MG63 (cell line): ENCODE measurements at places on chromosomes 3 and 15. TPM values are rescaled to one million over a fixed set of nuclear protein-coding genes. Genes with fewer than 3 reads are reported as not detected.

Gene PPP1R14D
- not detected in 2 replicates for total RNA-seq

DNA sequence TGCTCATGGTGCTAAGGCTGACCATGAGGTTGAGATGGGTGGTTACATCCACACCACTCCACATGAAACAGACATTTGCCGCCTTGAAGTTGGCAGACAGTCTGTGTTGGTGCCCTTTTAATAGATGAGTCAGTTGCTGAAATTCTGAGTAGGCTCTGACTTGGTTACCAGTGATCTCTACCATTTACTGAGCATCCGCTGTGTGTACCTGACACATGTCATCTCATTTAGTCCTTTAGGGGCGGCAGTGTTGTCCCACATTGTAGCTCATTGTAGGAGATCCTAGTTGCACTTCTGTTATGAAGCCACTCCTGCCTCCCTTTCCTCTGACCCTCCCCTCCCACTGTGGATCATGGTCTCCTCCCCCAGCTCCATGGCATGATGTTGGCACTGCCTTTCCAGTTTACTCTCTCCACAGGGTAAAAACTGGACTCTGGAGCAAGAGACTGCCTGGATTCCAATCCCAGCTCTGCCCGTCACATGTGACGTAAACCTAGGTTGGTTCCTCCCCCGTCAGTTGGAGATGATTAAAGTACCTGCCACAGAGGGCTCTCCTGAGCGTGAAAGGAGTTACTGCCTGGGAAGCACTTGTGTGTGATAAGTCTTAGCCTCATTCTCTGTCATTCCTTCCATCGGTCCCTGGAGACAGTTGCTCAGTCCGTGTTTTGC lies 21.6 kb downstream of the SLCO3A1 start:
- no peak for DNase-seq

DNA sequence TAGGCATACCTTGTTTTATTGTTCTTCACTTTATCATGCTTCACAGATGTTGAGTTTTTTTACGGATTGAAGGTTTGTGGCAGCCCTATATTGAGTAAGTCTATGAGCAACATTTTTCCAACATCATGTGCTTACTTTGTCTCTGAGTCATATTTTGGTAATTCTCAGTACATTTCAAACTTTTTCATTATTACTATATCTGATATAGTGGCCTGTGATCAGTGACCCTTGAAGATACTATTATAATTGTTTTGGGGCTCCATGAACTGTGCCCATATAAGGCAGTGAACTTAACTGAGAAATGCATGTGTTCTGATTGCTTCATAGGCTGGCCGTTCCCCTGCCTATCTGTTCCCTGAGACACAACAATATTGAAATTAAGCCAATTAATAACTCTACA lies 42.8 kb upstream of the NSMCE3 start:
- DNase-seq = no peak

DNA sequence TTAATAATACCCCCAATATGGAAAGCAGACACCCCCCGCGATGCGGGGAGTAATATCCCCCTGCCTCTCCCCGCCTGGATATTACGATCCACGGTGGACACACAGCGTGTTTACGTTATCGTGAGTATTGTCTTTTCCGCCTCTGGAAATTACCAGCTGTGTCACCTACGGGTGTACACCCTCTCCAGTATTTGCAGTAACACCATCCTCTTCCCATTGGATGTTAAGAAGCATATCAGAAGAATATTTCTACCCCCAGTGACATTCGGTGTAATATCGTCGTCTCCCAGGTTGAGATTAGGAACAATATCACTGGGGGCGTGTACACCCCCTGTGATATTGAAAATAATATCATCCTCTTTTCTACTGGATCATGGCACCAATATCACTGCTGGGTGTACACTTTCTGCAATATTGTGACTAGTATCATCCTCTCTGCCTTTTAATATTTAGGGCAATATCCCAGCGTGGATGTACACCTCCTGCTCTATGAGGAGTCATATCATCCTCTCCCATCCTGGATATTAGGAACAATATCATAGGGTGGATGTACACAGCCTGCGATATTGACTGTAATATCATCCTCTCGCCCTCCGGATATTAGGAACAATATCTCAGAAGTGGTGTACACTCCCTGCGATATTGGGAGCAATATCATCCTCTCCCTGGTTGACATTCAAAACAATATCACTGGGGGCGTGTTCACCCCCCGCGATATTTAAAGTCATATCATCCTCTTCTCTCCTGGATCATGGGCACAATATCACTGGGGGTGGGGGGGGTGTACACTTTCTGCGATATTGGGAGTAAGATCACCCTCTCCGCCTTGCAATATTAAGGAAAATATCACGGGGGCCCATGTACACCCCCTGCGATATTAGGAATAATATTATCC lies 20.3 kb upstream of the BMF start:
- no peak for DNase-seq

Gene SPESP1
- total RNA-seq = not detected in 2 replicates

GRCh38 chr3:110344897-110345767 lies 726.5 kb upstream of the NECTIN3 start:
- no peak for DNase-seq

Gene GCNT3
- not detected in 2 replicates for total RNA-seq

- no peak for DNase-seq
Observed at GRCh38 chr3:151979906-151980305, 106.5 kb downstream of the SUCNR1 start.

Gene BFSP2
- total RNA-seq = not detected in 2 replicates

GRCh38 chr15:90479656-90480055 lies 50.1 kb upstream of the CRTC3 start:
- DNase-seq = no peak

DNA sequence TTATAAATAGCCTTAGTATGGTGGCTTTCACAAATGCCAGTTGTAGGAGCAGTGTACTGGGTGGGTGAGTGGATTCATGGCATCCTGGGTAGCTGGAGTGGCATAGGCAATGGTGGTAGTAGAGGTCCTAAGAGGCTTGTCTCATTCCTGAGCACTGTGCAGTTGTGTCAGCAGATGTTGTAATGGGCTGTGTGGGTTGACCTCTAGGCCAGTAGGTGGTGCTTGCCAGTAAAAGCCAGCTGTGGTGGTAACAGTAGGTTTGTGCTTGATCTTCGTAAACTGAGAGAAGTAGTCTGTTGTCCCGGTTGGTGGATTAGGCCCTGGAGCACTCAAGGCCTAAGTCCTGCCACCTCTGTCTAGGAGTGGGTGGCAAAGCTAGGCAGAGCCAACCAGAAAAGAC lies 149.7 kb upstream of the SUCLG2 start:
- no peak for DNase-seq

Gene TP63
- 1.1 and 6.5 TPM in 2 replicates for total RNA-seq

Gene EPHA6
- 0.30 TPM in 1 of 2 replicates, not detected in the other for total RNA-seq

- DNase-seq = no peak
Observed at GRCh38 chr3:177811835-177812234, 614.6 kb upstream of the TBL1XR1 start.

DNA sequence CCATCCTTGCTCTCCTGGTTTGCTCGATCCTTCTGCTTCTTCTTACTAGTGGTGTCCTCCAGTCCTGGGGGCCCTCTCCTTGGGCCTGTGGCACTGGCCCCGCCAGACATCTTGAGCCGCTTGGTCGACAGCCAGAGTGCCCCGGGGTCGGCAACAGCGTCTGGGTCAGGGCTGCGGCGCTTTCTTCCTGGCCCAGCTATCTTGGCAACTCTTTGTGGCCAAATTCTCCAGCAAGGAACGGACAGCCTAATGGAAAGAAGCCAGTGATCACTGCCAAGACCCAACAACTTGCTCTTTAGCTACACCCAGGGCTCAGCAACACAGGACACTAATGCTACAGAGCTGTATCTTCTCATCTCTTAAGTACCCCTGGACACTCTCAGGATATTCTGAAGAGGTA lies 1.6 kb downstream of the USP19 start:
- DNase-seq = no peak

DNA sequence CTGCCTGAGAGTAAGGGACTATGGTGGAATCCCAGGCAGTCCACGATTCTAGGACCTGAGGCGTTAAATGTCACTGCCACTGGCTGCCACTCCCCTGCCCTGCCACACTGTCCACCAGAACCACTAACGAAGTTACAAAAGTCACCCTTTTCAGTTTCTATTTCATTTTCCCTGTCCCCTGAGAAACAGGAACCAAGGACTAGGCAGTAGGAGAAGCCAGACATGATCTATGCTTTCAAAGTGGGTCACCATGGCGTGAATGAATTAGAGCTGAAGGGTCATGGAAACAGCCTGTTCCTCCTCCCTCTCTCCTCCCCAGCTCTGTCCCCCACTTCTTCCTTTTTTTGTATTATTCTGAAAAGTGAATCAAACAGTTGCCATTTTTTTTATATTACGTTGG lies 9.1 kb upstream of the ADPRH start:
- no peak for DNase-seq

DNA sequence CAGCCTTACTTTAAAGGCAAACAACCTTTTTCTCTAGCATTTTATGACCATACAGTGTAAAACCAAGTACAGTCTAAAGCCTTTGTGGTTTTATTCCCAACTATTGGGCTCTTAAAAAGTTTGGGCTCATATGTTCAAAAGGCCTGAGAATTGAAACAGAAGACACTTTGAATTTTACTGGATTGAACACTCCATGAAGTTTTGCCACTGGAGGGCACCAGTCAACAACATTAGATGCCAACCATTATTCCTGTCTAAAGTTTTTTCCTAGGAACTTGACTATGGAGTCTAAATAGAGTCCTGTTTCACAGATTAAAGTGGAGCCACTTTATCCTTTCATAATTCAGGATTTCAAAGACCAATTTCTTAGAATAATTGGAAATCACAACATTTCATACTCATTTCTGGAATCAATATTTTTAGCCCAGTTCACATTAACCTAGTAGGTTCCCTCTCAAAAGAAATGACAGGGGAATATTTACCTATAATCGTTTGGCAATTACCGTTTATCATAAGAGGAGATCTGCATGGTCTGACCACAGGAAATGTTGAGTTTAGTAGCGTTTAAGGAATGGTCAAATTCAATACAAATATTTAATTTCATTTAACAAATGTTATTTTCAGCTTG lies 244.1 kb upstream of the PDZRN3 start:
- DNase-seq = no peak

Gene RSL24D1
- total RNA-seq = 173 and 262 TPM in 2 replicates

Gene TMC3
- total RNA-seq = not detected in 2 replicates

GRCh38 chr3:127448161-127448561 lies 142.4 kb downstream of the TPRA1 start:
- no peak for DNase-seq

GRCh38 chr15:82587805-82588204 lies 47.5 kb upstream of the RPS17 start:
- no peak for DNase-seq

Gene BLM
- 11.3 and 26.4 TPM in 2 replicates for total RNA-seq

DNA sequence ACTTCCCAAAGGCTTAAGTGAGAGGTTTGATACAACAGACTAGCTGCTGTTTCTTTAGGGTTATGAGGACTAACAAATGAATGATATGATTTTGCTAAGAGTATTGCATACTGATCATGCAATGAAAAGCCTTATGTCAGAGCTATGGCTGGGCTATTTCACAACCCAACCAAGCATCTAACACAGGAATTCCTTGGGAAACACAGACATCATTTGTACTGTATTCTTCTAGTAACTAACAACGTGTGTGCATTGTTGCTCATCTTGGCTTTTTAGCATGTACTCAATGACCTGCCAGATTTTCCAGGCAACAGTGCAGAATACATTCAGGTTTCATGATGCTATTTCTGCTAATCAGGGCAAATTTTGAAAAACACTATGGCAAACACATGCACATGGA lies 19.3 kb downstream of the PDZRN3 start:
- no peak for DNase-seq
